Hepatic stellate cell (primary cell): ENCODE measurements at places on chromosomes 1 and 21.
A peak's percentile ranks its signal among the peaks of the same experiment; 100 is the strongest.

DNA sequence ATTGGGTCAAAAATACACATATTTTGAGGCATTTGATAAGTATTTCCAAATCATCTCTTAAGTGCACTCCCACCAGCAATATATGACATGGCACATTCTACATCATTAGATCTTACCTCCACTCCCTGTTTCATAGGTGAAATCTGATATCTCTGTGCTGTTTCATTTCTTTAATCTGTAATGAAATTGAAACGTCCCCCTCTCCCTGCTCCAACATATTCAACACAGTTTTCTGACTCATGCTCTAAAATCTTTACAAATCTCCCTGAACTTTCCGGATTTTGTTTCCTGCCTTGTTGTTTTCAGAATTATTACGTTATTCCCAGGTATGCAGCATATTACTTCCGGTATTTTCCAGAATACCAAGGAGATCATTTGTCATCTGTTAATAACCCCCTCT is 66.1 kb upstream of the AKT3 start:
- peak; percentile 28 for DNase-seq

- no peak for DNase-seq
Observed at GRCh38 chr1:88169139-88169538, 514.9 kb upstream of the PKN2 start.

GRCh38 chr1:191707288-191707687 is 451.0 kb upstream of the RGS18 start:
- DNase-seq: no peak

DNA sequence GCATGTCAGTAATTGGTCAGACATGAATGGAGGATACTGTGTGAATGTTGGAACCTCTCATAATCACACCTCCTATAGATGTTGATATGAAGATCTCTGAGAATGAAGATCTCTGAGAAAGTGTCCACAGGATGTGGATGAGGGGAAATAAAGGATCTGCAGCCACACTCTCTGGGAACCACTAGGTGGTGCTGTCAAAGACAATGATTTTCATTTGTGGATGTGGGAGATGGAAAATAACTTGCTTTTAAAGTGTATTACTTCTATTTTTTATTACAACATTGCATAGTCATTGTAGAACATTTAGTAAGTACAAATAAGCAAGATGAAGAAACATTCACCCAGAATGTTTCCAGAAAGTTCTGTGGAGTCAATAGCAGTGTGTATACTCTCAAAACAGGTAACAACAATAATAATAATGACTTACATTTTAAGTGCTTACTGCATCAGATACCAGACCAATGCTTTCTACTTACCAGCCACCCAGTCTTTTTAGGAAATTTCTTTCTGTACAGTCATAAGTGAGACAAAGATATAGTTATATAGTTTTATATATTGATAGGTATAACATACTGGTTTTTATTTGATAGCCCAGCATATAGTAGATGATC is 128.2 kb downstream of the ATG4C start:
- DNase-seq: peak; percentile 10

- DNase-seq: peak; percentile 50
Observed at GRCh38 chr1:112507921-112508277, 866 bp upstream of the WNT2B start.

- no peak for DNase-seq
Observed at GRCh38 chr1:99533909-99534637, 111.8 kb upstream of the PALMD start.

GRCh38 chr1:64019818-64020217 is 183.6 kb upstream of the UBE2U start:
- peak; percentile 44 for DNase-seq

GRCh38 chr1:226706684-226707083 is 32.4 kb downstream of the ITPKB start:
- DNase-seq: no peak

GRCh38 chr1:112991402-112992120 is 35.6 kb upstream of the SLC16A1 start:
- no peak for DNase-seq

DNA sequence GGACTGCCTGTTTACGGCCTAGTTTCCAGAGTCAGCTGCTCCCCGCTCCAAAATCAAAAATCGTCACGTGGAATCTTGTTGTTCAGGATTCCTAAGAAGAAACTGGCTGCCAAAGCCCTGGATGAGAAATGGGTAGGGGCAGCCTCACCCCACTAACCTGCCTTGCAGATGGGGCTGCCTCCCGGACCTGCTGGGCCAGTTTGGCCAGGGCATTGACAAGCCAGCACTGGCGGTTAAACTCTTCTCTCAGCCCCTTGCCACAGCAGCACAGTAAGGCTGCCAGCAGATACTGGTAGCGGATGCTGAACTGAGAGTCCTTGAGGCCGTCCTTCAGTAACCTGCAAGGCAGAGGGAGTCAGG is 31.6 kb upstream of the PPP1R15B start:
- DNase-seq: no peak

DNA sequence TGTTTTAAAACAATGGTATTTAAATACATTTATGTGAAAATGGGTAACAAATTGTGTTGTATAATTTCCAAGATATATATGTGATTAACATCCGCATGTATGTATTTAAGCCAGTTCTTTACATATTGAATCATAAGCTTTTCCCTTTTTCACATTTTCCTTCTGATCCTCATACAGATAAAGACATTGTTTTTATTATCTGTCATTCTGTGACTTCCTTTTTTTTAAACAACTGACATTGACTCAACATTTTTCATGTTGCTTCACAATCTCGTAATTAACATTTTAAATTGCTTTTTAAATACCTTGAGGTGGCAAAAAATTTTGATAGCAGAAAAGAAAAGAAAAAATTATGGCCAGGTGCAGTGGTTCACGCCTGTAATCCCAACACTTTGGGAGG is 1.4 kb downstream of the STXBP3 start:
- no peak for DNase-seq

DNA sequence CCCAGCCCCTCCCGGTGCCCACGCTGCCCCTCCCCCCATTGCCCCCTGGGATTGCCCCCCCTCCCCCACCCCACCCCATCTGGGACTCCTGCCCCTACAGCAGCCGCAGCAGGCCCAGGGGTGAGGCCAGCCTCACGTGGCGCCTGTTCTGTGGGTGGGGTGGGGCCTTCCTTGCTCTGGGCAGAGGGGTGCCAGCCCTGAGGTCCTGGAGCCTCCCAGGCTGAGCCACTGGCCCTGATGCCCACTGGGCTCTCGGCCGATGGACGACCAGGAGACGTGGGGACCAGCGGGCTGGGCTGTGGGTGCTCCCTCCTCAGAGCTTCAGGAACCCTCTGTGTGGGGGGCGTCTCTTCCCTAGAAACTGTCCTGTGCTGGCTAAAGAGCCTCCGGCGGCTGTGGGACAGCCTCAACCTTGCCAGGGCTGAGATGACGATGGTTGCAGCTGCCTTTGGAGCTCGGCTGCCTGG is 5.8 kb upstream of the C1orf159 start:
- no peak for DNase-seq

DNA sequence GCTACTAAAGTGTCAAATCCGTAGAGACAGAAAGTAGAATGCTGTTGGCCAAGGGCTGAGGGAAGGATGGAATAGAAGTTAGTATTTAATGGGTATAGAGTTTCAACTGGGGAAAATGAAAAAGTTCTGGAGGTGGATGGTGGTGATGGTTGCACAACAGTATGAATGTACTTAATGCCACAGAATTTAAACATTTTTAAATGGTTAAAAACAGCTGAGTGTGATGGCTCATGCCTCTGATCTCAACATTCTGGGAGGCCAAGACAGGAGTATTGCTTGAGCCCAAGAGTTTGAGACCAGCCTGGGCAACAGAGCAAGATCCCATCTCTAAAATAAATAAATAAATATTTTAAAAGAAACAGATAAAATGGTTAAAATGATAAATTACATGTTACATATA is 44.5 kb downstream of the PIK3R3 start:
- no peak for DNase-seq

- DNase-seq: peak; percentile 94
Observed at GRCh38 chr1:1230656-1231399, 973 bp downstream of the SDF4 start.

DNA sequence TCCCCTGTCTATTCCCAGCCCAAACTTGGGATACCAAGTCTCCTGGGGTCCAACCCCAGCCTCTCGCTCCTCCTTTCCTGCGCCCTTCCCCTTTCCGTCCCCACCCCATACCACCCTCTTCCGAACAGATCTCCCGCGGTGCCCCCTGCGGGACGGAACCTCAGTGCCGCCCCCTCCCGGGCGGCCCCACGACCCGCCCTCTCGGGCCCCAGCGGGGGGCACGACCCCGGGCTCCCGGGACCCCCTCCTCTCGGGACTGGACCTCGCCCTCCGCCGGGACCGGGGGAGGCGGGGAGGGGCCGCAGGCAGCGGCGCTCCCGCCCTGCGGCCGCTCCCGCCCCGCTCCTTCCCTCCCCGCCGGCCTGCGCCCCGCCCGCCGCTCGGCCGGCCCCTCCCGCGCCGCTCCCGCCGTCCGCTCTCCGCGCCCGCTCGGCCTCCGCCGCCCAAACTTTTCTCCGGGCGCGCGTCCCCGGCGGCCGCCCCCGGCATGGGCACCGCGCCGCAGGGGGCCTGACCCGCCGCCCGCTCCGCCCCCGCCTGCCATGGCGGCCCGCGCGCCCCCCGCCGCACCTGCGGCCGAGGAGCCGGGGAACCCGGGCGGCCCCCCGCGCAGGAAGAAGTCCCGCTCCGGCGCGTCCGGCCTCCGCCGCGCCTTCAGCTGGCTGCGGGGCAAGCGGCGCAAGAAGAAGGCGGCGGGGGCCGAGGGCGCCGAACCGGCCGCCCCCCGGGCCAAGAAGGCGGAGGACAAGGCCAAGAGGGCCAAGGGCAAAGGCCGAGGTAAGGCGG is 39.0 kb upstream of the SYNC start:
- peak; percentile 77 for DNase-seq

- DNase-seq: peak; percentile 100
Observed at GRCh38 chr1:20661207-20662109, at the start of gene DDOST. Gene DDOST (minus strand): TSS chr1:20661369. CDS start chr1:20661350, 19 bp downstream.

- DNase-seq: no peak
Observed at GRCh38 chr1:197024460-197024859, 42.6 kb downstream of the F13B start.

GRCh38 chr1:174995121-174995520 is 4.6 kb upstream of the CACYBP start:
- no peak for DNase-seq

- DNase-seq: no peak
Observed at GRCh38 chr1:8184301-8184700, 133.6 kb upstream of the SLC45A1 start.

DNA sequence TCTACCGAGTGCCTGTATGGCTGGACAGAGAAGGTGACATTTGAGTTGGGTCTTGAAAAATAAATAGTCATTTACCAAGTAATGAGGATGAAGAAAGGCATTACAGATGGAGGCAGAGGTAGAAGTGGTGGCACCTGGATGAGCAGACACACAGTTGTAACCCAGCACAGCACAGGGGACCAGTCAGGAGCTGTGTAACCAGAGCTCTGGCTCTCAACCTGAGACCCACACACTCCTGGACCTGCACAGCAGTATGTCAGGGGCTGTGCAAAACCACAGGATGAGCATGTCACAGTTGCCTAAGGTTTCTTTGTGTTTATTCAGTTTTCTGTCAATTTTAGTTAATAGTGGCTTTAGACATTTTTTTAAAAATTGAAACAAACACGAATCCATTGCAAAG is 11.3 kb upstream of the MCOLN3 start:
- DNase-seq: no peak

- no peak for DNase-seq
Observed at GRCh38 chr1:159957824-159958268, 3.8 kb upstream of the SLAMF9 start.

DNA sequence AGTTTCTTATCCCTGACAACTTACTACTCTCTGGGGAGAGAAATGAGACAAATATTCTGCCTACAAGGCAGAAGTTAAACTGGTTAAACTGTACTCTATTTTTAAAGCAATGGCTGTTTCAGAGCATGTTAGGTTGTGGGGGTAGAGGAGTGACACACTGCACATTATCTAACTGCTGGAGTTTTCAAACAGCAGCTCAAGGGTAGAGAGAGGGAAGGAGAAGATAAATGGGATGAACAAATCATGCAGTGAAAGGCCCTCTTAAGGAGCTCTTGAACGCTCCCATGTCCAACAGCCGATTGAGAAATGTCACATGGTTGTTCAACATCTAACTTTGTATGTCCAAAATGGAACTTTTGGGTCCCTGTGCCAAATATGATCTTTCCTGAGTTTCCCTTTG is 14.0 kb upstream of the IFI44L start:
- DNase-seq: no peak

GRCh38 chr21:32549440-32549839 is 35.9 kb downstream of the TCP10L start:
- DNase-seq: no peak

DNA sequence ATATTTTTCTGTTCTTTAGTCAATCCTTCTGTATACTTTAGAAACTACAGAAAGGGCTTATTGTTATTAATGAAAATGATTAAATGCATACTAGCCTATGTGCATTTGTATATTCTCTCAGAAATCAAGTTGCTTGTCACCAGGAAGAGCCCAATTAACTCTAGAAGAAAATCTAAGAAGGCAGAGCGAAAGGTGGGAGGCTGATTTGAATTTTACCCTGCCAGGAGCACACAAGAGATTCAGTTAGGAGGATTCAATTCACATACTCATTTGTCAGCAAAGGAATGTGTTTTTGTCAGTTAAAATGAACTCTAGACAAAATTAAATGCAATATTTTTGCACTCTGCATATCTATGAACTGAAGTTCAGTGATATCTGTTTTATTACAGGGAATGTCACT is 411.8 kb downstream of the KCNT2 start:
- DNase-seq: no peak

GRCh38 chr1:25520446-25521061 is 22.9 kb upstream of the LDLRAP1 start:
- DNase-seq: peak; percentile 62

GRCh38 chr1:213369465-213369864 is 318.4 kb downstream of the RPS6KC1 start:
- DNase-seq: no peak

GRCh38 chr1:119808491-119808890 is 2.8 kb downstream of the REG4 start:
- no peak for DNase-seq

DNA sequence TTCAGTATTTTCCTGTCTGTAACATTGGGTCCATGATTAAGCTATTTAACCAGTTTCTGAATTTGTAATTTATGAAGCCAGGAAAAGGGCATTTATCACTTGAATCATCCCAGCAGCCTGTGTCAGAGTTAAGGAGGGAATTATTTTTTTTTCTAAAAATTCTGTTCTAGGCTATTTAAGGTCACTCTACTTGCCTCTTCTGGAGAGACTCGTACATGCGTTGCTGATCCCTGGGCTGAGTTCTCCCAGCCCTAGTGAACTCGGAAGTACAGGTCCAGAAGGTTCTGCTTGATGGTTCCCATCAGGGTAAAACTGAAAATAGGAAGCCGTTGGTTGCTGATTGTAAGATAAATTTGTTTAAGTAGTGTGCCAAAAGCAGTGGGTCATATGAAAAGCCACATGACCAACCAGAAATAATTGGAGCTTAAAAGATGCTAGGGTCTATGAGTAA is 90.7 kb downstream of the GPR88 start:
- no peak for DNase-seq

- DNase-seq: no peak
Observed at GRCh38 chr1:111600886-111601386, 18.7 kb upstream of the RAP1A start.

DNA sequence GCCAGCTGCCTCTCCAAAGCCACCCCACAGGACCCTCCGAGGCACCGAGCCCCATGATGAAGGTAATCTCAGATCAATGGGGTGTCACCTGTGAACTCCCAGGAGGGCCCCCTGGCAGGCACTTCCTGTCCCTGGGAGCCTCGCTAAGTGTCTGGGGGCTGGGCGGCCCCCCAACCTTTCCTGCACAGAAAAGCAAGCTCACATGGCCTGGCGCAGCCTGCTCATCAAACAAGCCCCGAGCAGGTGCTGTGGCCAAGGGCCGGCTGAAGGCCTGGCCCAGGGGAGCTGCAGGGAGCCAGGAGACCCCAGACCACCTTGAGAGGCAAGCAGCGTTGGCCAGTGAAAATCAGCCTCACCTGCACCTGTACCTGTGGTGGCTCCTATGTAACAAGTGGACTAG is 2.9 kb downstream of the RIPK4 start:
- no peak for DNase-seq
